OCI-M1 (cell line): ENCODE measurements at places on chromosomes 1 and 21.

- peak; percentile 98 for DNase-seq
These were observed 996 bp upstream of the ZZZ3 start for GRCh38 chr1:77683160-77684148.

DNA sequence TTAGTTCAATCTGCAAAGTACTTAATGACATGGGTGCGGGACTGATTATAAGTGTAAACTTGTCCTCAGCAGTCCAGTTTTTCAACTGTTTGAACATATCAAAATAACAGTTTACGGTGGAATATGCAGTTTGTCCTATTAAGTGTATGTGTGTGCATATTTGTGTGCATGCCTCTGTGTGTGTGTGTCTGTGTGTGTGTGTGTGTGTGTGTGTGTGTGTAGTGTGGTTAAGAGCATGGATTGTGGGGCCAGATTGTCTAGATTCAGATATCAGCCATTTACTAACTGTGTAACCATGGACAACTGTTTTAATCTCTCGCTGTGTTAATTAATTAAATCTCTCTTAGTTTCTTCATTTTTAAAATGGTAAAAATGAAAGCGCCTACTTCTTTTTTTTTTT is 39.0 kb downstream of the NEXN start:
- DNase-seq = peak; percentile 49

GRCh38 chr1:30084909-30085571 is 638.3 kb downstream of the MATN1 start:
- DNase-seq = no peak

DNA sequence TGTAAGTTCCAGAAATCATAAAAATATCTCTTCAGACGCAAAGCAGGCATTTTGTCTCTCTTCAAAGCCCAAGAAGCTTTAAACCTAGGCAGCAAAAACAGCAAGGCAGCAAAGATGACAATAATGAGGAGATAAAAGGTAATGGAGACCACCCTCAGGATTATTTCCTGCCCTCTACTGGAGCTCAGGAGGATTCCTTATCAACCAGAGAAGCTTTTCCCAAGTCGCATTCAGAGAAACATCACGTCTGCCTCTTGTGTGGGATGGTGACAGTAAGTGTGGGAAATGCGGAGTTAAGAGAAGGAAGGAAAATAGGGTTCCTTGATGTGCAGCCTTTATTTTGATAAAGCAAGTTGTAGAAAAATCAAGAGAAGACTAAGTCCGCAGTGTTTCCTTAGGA is 365.8 kb downstream of the RGS7 start:
- no peak for DNase-seq

- DNase-seq = no peak
These were observed 98.8 kb downstream of the RIPK4 start for GRCh38 chr21:41668051-41668541.

DNA sequence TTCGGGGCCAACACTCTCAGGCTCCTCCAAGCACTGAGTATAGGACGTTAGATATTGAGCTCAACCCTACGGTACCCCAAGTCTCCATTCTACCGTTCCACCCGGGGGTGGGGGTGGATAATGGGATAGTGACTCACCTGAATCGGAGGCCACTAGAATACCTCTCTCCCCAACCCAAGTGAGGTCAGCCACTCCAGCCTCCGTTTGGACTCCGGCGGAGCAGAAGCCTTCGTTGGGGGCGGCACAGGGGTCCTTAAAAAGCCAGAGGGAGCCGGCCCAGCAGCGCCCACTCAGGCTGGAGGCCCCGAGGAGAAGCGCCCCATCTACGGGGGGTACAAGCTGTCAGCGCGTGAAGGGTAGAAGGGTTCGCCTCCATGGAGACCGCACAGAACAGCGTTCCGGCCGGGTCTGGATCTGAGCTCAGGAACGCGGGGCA is 556 bp downstream of the WDR77 start:
- DNase-seq = no peak

DNA sequence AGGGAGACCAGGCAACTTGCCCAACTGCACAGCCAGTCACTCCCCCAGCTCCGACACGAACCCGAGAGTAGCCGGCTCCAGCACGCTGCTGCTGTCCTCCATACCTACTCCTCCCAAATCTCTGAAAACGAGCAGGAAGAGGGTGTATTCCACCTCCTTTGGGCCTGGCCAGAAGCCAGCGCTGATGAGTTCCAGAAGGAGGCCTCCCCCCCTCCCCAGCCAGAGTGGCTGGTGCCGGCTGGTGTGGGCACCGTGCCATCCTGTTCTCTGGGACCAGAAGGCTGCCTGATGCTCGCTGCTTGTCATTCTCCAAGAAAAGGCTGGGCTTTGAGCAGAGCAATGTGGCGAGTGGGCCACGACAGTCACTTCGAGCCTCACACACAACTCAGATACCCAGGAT is 22.2 kb downstream of the KCNN3 start:
- no peak for DNase-seq

DNA sequence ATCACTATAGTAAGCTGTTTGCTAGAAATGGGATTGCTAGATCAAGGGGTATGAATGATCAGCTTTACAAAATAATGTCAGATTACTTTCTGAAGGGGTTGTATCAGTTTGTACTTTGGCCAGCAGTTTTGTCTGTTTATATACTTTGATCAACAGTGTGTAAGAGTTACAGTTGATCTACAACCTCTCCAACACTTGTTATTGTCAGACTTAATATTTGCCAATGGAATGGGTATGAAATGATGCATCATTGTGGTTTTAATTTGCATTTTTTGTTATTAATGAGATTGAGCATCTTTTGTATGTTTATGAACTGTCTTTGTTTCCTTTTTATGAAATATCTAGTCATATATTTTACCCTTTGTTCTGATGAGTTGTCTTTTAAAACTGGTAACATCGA is 4.3 kb downstream of the TTC3 start:
- DNase-seq = no peak

GRCh38 chr1:85615586-85616363 is 35.2 kb downstream of the CCN1 start:
- DNase-seq = no peak

DNA sequence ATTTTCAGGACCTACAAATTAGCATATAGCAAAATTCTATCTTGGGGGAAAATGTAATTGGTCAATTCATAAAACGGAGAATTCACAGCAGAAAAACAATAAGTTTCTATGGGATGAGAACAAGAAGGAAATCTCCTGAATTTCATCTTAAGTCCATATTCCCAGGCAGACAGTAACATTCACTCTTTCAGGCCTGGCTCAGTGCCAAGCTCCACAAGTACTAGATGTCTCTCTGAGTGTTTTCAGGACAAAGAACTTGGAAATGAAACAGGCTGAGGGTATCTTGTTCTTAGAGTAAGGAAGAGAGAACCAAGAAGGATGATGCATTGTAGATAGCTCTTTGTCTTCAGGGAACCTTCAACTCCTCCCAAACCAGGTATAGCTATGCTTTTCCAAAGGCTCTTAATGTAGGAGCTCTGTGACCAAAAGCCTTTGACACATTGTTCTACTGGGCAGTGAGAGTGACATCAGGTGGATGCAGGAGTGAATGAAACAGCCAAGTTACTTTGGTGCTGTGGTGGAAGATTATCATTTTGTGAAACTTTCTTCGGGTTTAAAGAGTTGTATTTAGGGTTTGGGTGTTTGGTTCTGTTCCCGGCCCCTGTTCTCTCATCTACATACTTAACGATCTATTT is 298.3 kb downstream of the GPATCH2 start:
- no peak for DNase-seq

DNA sequence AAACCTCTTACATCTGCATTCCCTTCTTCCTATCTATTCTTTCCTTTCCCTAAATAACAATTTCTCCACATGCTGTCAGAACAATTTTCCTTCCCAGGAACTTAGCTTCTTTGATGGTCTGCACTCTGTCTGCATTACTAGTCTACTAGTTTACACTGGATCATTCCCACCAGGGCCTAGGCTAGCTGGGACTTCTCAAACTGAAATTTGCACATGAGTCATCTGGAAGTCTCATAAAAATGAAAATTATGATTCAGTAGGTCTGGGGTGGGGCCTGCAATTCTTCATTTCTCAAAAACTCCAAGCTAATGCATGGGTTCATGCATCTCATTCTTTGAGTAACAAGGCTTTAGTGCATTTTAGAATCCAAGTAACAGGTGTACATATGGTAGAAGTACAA is 74.2 kb downstream of the GABPA start:
- DNase-seq = no peak

- no peak for DNase-seq
These were observed 47.0 kb downstream of the F5 start for GRCh38 chr1:169538998-169539871.

DNA sequence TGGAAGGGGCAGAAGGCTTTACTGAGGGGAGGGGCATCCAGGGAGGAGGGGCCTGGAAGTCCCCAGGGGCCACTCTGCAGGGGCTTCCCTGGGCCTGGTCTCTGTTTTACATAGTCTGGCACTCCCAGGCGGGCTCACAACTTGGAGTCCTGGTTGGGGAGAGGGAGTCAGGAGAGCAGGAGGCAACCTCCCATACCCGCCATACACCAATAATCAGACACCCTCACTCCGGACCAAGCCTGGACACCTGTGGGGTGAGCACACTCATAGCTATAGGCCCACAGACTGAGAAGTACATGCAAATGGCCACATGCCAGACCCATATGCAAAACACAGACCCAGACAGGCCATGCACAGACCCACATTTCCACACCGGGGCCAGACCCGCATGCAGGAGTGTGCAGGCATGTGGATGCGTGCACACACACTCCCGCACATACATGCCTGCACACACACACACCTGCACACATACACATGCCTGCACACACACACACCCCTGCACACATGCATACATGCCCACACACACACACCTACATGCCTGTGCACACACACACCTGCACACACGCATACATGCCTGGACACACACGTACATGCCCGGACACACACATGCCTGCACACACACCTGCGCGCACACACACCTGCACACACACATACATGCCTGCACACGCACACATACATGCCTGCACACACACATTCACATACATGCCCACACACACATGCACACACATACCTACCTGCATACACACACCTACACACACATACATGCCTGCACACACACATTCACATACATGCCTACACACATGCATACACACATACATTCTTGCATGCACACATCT is 89.5 kb upstream of the RUNX3 start:
- no peak for DNase-seq

GRCh38 chr1:227944931-227945890 is 2.5 kb downstream of the WNT9A start:
- no peak for DNase-seq

GRCh38 chr21:44058652-44058964 is 46.5 kb downstream of the TRAPPC10 start:
- no peak for DNase-seq

GRCh38 chr1:75908717-75909152 is 23.5 kb downstream of the ASB17 start:
- peak; percentile 80 for DNase-seq

DNA sequence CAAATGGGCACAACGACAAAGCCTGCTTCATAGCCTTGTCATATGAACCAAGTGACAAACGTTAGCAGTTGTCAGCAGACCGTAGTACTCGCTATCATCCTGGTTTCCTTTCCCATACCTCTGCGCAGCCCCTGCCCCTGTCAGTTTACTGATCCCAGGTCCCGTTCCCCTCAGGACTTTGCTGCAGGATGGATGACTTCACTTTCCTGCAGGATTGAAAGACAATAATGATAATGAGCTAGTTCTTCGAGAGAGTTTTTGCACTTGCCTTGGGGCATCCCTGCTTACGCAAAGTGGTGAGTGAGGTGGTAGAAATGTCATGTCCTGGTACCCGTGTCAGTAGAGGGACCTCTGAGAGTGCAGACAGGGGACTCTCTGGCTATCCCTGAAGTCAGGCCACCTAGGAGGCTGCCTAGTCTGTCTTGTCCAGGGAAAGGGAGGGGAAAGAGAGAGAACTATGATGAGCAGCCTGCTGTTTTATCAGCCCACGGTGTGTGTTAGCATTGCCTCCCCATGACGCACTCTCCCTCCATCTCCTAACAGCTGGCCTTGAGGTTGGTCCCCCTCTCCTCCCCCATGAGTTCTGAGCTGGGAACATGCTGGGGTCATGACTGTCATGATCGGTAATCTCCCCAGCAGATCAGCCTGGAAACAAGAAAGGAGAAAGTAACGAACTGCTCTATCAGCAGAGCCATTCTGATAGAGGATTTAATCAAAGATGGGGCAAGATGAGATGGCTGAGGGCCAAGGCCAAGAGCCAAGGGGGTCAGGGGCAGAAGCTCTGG is 53.7 kb downstream of the ELK4 start:
- DNase-seq = no peak

GRCh38 chr1:150528196-150528595 is 12.6 kb downstream of the FALEC start:
- DNase-seq = no peak

DNA sequence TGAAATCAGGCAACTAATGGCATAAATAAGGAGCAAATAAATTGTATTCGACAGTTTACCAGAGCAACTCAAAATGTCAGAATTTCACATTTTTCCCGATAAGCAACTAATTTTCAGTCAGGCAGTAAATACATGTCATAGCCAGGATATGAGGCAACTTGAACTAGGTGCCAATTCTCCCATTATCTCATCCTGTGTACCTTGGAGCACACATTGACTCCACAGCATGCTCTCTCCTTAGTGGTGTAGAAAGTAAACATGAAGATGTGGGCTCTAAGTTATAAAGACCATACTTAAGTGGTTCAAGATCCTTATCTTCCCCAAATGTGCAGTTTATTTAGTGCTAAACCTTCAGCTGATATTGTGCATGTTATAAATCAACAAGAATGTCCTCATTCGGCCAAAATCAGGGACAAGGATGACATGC is 197.8 kb downstream of the VAV3 start:
- no peak for DNase-seq

- DNase-seq = peak; percentile 69
These were observed 955 bp upstream of the UBE2G2 start for GRCh38 chr21:44802396-44803153.

DNA sequence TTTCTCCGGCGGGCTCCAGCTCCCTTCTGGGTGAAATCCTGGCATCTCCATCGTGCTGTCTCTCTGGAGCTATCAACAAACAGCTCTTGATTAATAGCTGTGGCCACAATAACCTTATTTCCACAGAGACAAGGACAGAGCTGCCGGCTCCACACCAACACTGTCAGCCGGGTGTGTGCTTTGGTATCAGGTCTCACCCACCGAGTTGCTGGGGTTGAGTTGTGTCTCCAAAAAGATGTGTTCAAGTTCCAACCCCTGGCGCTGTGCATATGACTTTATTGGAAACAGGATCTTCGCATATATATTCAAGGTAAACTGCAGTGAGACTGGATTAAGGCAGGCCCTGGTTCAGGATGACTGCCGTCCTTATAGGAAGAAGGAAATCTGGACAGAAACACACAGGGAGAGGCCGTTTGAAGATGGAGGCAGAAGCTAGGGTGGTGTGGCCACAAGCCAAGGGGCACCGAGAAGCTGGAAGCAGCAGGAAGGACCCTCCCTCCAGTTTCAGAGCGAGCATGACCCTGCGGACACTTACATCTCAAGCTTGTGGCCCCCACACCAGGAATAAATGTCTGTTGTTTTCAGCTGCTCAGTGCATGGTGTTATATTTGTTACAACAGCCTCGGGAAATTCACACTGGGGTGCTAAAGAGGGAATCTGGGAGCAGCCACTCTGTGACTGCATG is 88.4 kb upstream of the TMPRSS2 start:
- DNase-seq = no peak

DNA sequence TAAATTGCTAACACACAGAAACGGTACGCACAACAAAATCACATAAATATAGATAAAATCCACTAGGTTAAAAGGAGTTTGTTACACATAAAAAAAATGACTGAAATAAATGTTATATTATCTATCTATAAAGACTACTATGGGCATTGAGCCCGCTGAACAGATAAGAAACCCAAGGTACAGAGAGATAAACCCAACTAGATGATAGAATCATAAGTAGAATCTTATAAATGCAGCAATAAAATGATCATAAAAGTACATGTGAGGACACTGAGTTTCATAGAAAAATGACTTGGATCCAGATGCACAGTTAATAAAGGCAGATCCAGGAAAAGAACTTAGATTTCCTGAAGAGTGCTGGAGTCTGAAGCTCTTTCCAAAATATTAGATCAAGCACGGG is 128.7 kb downstream of the RGS7 start:
- DNase-seq = no peak
